ENCODE measurements at places on chromosomes 16 and 17.
A peak's percentile ranks its signal among the peaks of the same experiment; 100 is the strongest.

GRCh38 chr17:39564211-39564848 is 43.4 kb downstream of the NEUROD2 start:
- peak; percentile 88 for DNase-seq

DNA sequence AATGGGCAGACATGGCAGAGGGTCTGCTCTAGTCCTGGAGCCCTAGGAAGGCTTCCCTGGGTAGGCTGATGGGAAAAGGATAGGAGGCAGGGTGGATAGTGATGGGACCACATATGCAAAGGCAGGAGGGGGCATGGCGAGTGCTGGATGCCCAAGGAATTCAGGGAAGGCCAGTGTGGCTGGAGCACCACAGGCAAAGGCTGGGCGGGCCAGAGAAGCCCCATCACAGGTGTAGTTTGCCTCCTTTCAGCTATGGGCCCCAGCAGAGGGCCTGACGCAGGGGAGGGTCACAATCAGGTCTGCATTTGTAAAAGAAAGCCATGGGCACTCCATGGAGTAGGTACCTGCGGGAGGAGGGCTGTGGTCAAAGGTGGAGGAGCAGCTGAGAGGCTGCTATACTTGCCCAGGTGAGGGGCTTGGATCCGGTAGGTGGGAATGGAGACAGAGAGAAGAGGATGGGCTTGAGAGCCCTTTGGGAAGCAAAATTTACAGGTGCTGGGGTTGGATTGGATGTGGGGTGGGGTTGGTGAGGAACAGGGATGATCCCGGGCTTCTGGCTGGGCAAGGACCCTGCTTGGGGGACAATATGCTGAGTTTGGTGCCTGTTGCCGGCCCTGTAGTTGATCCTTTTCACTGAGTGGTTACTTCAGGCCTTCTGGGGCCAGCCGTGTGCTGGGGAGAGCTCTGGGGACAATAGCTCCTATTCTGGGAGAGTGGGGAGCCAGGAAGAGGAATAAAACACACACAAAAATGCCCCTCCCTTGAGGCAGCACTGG is 6.5 kb upstream of the COL1A1 start:
- no peak for DNase-seq

DNA sequence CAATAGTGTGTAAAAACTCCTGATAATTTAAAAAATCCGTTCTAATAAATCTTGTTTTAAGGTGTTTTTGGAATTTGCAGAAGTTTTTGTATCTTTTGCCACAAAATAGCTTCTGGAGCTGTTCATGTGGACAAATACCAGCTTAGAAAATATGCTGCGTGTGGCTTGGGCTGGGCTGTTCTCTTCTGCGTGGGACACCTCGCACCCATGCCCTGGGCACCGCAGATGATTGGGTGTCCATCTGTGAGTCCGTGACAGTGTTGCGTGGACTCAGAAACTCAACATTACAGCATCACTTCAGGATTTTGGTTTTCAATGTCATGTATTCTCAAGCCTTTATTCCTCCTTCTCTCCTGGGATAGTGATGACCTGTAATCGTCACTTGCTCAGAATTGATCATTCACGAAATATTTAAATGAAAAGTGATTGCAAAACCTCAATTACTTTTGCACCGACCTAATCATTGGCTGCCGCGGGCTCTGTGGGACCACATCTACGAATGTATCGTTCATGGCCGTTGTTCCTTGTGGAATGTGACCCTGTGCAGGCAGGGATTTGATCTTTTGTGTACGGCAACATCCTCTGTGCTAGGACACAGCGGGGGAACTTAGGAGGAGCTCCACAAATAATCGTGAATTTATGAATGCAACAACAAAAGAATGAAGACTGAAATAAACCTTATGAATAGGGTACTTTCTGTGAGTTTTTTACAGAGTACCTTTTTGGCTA is 210.3 kb upstream of the FOXF1 start:
- DNase-seq = no peak

DNA sequence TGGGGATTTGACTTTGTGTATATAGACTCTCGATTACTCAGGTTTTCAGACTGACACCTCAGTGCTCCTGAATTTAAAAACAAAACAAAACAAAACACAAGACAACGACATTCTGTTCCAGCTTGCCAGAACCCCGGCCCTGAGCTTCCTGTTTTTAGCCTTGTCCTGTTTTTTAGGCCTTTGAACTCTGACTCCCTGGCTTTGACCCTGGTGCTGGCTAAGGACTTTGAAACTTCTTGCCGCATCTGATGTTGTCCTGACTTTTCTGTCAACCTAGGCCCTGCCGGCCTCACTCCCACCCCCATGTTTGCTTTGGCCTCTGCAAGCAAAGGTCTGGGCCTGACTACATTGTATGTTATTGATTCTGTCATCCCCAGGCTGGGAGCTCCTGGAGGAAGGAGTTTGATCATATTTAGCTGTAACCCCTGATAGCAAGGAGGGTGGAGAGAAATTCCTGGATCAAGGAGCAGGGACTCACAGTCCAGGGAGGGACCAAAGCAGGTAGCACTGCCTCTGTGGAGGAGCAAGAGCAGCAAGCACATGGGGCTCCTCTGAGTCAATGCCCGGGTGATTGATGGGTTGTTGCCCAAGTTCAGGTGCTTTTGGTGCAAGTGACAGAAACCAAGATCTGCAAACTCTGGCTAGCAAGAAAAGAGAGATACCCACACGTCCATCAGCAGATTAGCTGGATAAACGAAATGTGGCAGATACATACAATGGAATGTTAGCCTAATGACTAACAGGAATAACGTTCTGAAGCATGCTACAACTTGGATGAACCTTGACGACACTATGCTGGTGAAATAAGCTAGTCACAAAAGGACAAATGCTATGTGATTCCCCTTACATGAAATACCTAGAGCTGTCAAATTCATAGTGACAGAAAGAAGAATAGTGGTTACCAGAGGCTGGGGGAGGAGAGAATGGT is 7.7 kb downstream of the CCL16 start:
- no peak for DNase-seq

GRCh38 chr16:86325895-86326294 is 184.4 kb upstream of the FOXF1 start:
- DNase-seq = no peak

Measured in iPS-NIHi11 (cell line).